ENCODE measurements at places on chromosomes 7 and 10.

DNA sequence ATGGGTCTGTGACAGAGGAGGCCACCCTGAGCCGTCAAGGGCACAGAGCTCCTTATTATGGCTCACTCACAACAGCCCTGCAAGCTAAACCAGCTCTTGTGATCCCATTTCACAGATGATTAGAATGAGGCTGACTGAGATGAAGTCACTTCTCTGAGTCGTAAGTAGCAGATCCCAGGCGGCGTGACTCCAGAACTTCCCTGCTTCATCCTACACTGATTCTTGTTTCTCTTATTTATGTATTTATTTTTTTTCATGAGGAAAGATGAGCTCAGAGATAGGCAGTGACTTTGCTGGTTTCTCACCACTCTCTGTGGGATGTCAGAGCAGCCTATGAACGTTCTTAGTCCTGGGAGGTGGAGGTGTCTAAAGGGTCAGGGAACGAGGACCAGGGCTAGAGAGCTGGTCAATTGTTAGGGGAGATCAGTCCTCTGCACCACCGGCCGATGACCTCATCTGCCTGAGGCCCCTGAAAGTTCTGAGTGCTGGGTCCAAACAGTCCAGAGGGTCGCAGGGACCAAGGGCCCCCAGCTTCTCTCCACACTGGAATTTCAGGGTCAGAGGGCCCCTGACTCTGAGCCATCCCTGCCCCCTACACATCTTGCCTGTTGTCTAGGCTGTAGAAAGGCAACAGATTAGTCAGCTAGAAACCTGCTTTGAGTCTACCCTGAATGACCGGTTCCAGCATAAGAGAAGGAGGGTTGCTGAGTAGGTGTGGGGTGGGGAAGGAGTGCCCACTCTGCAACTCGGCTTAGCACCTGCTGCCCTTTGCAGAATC lies 17.9 kb downstream of the CLRN3 start:
- no peak for DNase-seq

- DNase-seq: no peak
These were observed 207.9 kb downstream of the PHF14 start for GRCh38 chr7:11181590-11181989.

DNA sequence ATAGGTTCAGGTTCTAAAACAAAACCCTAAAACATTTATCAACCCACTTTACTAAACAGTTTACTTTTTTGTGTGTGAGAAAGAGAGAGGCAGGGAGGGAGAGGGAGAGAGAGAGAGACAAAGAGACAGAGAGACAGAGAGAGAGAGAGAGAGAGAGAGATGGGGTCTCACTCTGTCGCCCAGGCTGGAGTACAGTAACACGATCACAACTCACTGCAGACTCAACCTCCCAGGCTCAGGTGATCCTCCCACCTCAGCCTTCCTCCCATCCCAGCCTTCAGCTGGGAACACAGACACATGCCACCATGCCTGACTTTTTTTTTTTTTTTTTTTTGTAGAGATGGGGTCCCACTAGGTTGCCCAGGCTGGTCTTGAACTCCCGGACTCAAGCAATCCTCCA lies 52.9 kb downstream of the PARD3 start:
- no peak for DNase-seq

GRCh38 chr7:152336754-152337368 lies 98.9 kb downstream of the KMT2C start:
- peak; percentile 25 for DNase-seq

DNA sequence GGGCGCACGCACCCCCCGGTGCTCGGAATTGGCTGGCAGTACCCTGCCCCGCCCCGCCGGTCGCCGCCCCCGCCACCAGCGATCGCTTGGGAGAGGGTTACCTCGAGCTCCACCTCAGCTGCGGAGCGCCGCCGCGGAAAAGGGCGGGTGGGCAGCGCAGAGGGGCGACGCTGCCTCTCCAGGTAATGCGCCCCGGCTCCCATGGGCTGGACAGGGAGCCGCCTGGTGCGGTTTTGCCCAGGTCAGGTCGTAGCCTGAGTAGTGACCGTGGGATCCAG lies 1.3 kb downstream of the PFKFB3 start:
- DNase-seq: peak; percentile 72

DNA sequence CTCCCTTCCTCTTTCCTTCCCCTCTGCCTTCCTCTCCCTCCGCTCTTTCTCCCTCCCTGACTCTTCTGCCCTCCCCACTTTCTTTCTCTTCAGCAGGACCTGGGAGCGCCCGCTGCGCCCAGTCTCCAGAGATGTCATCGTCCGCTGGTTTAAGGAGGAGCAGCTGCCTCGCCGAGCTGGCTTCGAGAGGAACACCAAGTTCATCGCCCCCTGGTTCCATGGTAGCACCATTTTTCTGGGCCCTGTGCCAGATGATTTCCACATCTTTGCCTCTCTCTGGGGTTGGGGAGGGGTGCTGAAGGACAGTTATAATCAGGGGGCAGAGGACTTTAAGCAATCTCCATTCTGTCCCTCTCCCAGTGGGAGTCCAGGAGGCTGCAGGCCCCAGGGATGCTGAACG lies 71.6 kb downstream of the SH2D4B start:
- no peak for DNase-seq

DNA sequence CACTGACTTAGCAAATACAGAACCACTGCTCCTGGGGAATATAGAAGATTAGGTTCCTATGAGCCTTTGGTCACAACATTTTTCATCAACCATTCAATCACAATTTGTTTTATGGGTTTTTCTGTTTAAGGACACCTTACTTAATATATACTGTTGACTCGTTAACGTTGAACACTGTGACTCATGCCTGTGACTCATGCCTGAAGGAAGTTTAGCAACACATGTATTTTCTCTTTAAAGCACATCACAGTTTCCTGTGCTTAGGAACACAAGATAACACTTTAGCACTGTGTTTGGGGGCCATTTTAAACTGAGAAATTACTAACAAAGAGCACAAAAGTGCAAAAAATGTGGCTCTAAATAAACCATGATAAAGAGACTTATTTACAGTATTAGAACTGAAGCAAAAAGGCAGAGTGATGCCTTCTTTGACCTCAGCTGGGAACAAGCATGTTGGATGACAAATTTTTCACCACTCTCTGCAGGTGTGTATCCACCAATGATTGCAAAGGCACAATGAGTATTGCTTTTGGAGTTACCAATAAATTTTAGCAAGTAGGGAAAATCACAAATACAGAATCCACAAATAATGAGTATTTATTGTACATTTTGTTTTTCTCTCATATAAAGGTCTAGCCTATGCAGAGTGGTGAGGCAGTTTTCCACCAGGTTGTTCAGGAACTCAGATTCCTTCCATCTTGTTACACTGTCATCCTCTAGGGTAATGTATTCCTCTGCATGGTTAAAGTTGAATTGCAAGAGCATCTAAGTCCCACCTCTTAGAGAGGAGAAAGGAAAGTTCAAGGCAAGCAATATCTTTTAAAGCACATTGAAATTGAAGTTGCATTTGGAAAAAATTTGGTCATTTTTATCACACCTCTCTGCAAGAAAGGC lies 7.3 kb downstream of the FGFBP3 start:
- DNase-seq: peak; percentile 67

- DNase-seq: peak; percentile 62
These were observed 881 bp downstream of the C10orf67 start for GRCh38 chr10:23343591-23344240.

All from CD4-positive, alpha-beta T cell treated with Interleukin-6 for 4 hours (primary cell).